NCI-H460 (cell line): ENCODE measurements at places on chromosomes 6 and 20. TPM values are rescaled to one million over a fixed set of nuclear protein-coding genes. Genes with fewer than 3 reads are reported as not detected.

- DNase-seq: no peak
Measured at GRCh38 chr20:8209061-8209460, 77.0 kb downstream of the PLCB1 start.

DNA sequence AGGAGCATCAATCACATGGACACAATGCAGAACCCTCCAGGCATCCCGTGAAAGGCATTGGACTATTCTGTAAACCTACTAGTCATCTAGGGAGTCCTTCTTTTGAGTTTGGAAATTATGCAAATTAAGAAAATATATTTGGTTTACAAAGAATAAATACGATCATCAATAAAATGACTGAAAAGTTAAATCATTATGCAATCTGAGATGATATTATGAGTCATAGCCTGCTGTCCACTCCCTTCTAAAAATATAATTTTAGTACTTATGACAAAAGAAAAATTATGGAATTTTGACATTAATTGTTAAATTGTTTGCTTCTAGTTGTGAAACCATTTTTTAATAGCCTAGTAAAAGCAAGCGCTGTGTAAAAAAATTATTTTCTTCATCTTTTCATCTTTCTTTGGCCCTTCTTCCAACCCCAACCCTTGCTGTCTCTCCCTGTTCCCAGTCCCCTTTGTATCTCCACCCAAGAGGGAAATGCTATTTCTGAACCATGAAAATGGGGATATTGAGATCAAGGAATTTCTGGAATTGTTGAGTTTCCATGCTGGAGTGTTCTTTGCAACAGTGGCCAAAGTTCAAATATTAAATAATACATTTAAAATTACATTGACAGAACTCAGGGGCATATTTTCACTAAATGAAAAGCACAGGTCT is 599.8 kb downstream of the COL12A1 start:
- DNase-seq: no peak

- DNase-seq: no peak
Measured at GRCh38 chr6:169830876-169831275, 79.5 kb downstream of the ERMARD start.

GRCh38 chr6:134588267-134588666 is 270.4 kb upstream of the SGK1 start:
- DNase-seq: no peak

DNA sequence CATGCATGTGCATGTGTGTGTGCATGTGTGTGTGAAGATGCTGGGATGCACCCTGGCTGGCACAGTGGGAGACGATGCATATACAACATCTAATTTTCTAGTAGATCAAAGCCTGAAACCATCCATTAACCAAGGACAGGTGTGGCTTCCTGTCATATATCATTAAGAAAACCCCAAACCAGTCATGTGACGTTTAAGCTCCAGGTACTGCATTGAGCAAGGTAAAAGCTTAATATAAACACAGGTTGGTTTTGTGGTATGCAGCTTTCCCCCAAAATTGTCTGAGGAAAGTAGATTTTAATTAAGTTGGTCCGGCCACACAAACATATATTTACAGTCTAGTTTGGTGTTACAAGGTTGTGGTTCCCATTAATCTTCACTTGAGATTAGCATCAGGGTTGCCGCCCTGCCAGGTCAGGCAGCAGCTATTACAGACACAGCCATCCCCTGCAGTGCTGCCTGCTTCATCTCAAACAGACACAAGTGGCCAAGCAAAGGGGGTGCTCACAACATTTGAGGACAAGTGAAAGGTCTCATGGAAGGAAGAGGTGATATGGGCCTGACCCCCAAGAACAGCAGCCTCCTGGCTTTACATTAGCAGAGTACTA is 48.6 kb upstream of the NAA20 start:
- no peak for DNase-seq

DNA sequence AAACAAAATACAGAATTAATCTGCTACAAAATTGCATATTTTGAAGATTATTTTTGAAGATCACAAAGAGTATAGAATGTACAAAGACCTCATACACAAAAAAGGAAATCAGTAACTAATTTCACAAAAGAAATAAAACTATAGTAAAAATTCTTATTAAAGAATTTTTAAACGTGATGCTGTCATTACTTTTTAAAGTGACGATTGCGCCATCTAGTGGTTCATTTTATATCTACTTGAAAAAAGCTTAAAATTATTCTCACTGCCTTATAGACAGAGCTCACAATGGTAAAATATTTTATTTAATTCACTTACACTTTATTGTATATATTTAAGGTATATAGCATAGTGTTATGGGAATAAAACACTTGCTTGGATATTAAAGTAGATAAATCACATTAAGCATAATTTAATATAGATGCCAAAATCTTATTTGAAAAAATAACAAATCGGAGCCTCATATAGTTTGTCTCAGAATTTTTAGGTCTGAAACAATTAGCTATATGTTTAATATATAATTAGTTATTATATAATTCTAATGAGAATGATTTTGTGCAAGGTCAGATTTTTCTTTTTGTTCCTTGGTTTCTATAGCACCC is 128.8 kb downstream of the PHF3 start:
- DNase-seq: peak; percentile 38

GRCh38 chr20:9269280-9269971 is 200.5 kb downstream of the PLCB4 start:
- no peak for DNase-seq

- DNase-seq: no peak
Measured at GRCh38 chr20:13875265-13875811, 90.5 kb downstream of the NDUFAF5 start.

The TOX2 gene
- 4.6 and 7.1 TPM in 2 replicates for total RNA-seq

- no peak for DNase-seq
Measured at GRCh38 chr20:18822832-18823231, 9.2 kb downstream of the SCP2D1 start.

The BICRAL gene
- 7.1 and 7.3 TPM in 2 replicates for total RNA-seq

DNA sequence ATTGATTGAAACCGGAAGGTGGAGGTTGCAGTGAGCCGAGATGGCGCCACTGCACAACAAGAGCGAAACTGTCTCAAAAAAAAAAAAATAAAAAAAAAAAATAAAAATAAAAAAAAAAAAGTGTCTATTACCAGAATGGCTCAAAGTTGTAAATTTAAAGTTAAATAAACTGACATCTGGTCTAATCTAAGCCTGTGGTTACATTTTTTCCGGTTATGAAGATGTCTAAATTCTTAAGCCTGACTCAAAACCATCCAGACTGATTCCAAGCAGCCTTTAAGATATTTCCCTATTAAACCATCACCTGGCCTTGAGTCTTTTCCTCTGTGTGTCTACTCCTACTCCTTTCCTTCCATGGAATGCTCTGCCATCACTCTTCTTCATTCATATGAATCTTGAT is 371.7 kb upstream of the RUNX2 start:
- no peak for DNase-seq

The OR12D3 gene
- total RNA-seq: not detected in 2 replicates

The COL21A1 gene
- total RNA-seq: not detected in 2 replicates

DNA sequence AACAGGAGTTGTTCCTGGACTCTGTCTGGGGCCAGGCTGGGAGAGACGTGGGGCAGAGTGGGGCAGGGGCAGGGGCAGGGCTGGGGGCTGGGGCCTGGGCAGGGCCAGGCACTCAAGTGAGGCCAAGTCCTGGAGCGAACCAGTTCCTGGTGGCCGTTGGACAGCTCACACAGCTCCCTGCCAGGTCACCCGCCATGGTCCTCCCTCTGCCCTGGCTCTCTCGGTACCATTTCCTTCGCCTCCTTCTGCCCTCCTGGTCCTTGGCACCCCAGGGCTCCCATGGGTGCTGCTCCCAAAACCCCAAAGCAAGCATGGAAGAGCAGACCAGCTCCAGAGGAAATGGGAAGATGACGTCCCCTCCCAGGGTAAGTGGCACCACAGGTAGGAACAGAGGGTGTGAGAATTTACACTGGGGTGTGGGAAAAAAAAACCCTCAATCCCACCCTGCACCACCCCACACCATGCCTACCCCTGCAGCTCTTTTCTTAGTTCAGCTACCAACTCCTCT is at the start of gene MCCD1:
Gene MCCD1 (plus strand): TSS at position 142 of the 508 bp plus-strand sequence. CDS start 53 bp downstream, at position 195.
- DNase-seq: no peak

- no peak for DNase-seq
Measured at GRCh38 chr6:168534265-168534664, 93.3 kb downstream of the SMOC2 start.

The TNNC2 gene
- total RNA-seq: 0.15 TPM in 1 of 2 replicates, not detected in the other

The SLC22A7 gene
- not detected in 2 replicates for total RNA-seq

DNA sequence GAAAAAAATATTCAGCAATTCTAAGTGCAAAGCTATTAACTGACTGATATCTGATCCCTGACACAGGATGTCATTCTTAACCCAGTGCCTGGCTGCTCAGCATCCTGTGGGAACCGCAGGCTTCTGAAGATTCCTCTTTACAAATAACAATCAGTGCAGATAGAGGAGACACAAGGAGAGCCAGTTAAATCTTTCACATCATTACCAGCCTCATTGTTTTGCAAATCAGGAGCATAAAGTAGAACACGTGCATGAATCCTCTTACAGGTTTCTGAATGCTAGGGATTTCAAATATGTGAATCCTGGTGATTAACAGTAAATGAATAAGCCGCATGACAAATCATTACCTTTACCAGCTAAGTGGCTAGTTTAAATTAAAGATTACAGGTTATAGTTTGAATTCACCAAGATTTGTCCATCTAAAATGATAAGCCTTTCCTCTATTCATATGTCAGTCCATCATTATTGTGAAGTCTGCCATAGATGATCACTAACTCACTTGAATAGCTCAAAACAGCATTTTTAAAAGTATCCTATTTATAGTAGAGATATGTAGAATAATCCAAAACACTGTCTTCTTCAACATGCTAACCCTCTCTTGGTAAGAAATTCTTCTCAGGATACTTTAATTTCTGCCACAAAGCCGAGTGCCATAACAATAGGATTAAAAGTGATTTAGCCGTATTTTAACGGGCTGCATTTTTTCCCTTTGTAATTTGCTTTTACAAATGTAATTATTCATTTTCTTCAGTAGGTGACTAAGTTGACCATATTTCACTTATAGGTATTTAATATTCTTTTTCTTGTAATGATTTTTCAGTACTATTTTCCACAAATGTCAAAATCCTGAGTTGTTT is 367.3 kb upstream of the EPHA7 start:
- DNase-seq: no peak

DNA sequence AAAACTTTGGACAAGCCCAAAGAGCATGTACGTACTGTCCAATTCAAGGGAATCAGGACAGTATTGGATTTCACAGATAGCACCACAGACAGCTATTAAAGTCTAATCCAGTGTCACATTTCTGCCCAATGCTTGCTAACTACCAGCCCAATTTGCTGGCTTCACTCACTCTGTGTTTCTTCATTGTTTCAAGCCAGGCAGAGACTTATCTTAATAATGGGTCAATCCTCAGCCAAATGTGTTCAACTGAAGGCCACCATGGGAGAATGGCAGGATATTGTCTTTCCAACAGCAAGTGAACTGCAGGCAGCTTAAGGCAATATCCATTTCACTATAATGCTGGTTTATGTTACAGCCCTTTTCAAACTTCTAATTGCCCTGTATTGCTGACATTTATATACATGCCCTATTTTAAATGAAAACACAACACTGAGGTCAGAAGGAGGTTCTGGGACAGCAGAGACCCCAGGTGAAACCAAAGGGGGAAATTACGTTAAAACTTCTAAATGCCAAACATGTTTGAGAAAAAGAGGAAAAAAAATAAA is 142.1 kb upstream of the RSPO3 start:
- no peak for DNase-seq

The CENPQ gene
- total RNA-seq: 6.9 and 8.6 TPM in 2 replicates

The FAM217A gene
- not detected in 2 replicates for total RNA-seq

The BHLHE23 gene
- not detected in 2 replicates for total RNA-seq

GRCh38 chr20:21936720-21937380 is 231.4 kb downstream of the PAX1 start:
- DNase-seq: no peak

The RAD21L1 gene
- total RNA-seq: 0.25 and 0.32 TPM in 2 replicates

DNA sequence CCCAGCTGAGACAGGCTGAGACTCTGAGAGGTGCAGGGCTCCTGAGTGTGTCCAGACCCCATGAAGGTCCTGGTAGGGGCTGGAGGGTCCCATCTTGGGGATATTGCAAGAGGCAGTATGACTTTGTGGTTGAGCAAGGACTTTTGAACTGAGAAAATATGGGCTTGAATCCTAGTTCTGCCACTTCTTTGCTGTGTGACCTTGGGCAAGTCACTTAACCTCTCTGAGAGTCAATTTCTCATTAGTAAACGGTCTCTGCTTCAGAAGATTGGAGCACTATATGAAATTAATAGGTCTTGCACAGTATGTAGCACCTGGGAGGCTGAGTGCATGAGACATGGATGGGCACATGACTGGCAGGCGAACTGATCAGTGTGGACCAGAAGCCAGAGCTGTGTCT is 42.7 kb downstream of the TFEB start:
- no peak for DNase-seq

DNA sequence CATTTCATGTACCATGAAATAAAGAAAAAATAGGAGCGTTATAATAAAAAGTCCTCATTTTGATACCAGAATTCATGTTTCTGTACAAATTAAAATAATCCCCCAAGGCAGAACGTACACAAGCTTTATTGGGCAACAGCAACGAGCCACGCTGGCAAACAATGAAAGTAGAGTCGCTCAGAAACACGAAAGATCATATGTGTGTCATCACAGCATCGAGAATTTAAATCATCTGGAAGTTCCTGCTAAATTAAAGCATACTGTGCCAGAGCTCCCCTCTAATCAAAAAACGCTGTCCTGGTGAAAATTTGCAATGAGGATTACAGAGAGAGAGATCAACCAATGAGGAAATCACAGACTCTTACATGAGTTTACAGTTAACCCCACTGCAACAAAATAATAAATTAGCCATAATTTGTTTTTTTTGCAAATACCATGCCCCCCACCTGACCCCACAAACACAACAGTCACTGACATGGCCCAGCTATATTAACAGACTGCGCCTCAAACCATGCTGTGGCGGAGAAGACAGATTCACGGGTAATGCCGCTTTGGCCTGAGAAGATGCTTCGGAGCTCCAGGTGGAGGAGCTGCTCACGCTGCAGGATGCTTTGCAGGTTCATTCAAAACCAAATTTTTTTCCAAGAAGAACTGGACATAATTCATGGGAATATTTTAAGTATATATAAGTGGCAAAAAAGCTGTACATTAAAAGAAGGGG is 54.3 kb upstream of the NFATC2 start:
- DNase-seq: no peak

The PHF1 gene
- total RNA-seq: 15.9 and 18.8 TPM in 2 replicates

- no peak for DNase-seq
Measured at GRCh38 chr6:109242029-109242428, 140.2 kb downstream of the CD164 start.

DNA sequence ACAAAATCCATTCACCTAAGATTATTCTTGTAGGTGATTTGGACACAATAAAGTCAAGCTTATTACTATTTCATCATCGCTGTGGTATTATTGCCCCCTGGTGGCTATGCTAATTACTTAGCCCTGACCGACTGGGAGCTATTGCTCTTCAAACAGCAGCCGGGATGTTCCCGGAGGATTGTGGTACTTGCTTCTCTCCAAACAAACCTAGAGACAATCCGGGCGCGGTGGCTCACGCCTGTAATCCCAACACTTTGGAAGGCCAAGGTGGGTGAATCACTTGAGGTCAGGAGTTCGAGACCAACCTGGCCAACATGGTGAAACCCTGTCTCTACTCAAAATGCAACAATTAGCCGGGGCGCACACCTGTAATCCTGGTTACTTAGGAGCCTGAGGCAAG is 15.4 kb upstream of the STMND1 start:
- peak; percentile 55 for DNase-seq
